ENCODE measurements at places on chromosomes 6 and 20.

- no peak for DNase-seq
Observed at GRCh38 chr6:89596484-89596883, 42.1 kb downstream of the LYRM2 start.

DNA sequence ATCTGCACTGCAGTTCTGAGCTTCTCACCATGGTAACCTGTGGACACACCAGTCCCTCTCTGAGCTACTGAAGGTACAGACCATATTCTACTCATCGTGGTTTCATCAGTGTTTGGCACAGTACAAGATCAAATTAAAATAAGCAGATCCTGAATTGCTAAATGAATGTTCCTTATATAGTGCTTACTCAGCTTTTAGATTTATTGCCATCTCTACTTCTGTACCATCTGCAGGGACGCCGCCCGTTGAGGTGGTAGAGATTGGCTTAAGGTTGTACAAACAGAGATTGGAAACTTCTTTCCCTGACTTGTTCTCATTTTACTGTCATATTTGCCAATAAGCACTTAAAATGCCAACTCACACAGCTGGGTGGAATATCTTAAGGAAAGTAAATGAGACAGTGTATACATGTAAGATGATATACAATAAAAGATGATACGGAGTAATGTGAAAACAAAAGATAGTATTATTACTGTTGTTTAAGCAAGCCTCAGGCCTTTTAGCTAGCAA lies 223.4 kb upstream of the FOXQ1 start:
- DNase-seq, result no peak

GRCh38 chr20:7497985-7498384 lies 442.3 kb downstream of the HAO1 start:
- DNase-seq, result no peak

- no peak for DNase-seq
Observed at GRCh38 chr6:52373151-52373690, 11.3 kb downstream of the PAQR8 start.

DNA sequence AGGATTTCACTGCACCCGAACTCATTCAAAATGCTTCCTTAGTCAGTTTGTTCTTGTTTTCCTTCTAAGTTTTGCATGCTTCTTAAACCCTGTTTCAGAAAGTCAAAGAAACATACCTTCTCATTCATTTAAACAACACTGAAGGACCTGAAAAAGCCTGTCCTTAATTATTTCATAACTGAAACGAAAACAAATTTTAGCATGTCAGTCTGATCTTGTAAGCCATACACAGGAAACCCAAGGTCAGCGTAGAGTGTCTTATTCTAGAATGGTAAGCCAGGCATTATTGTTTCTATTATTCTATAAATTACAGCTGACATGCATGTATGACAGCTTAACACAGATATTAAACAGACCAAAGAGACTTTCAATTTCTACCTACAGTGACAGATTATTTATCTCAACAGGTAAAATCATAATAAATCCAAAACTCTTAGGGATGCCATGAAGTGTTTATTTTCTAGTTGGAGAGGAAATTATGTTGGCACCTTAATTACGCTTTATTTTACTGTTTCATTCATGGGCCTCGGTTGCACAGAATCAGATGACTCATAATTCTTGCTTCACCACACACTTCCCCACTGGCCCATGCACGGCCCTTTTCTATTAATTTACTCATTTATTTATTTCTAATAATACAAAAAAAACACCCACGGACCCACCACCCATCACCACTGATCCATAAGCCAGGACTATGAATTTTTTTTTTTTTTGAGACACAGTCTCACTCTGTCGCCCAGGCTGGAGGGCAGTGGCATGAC lies 39.3 kb upstream of the DUSP22 start:
- no peak for DNase-seq

GRCh38 chr6:118815495-118815894 lies 78.5 kb upstream of the ASF1A start:
- DNase-seq, result no peak

- DNase-seq, result peak; percentile 48
Observed at GRCh38 chr6:96626759-96627364, 63.9 kb downstream of the FHL5 start.

- DNase-seq, result no peak
Observed at GRCh38 chr6:99341862-99342455, 7.5 kb downstream of the FAXC start.

DNA sequence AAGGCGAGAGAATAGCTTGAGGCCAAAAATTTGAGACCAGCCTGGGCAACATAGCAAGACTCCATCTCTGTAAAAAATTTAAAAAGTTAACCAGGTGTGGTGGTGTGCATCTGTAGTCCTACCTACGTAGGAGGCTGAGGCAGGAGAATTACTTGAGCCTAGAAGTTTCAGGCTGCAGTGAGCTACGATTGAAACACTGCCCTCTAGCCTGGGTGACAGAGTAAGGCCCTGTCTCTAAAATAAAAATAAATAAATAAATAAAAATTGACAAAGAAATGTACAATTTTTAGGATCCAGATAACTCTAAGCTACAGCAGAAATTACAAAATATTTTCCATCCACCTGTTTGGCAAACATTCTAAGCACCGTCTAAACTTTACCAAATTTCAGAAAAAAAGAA lies 941.0 kb upstream of the ADGRB3 start:
- no peak for DNase-seq

GRCh38 chr20:37522260-37523011 lies 1.4 kb downstream of the NNAT start:
- peak; percentile 42 for DNase-seq

GRCh38 chr6:48388044-48388443 lies 277.0 kb upstream of the PTCHD4 start:
- no peak for DNase-seq

DNA sequence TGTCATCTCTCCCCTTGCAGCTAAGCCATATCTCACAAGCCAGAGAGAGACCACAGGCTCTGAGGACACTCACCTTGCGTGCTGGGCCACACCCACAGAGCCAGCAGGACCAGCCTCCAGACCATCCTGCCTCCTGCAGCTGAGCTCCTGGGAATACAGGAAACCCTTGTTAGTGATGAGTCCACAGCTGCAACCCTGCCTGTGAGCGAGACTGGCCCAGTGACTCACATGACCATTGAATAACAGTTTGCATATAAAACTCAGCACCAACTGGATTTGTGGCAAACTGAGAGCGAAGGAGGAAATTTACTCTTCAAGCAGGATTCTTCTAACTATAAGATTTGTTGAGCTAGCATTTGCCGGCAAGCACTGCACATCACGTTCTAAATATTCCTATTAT lies 3.0 kb downstream of the THBS2 start:
- DNase-seq, result no peak

DNA sequence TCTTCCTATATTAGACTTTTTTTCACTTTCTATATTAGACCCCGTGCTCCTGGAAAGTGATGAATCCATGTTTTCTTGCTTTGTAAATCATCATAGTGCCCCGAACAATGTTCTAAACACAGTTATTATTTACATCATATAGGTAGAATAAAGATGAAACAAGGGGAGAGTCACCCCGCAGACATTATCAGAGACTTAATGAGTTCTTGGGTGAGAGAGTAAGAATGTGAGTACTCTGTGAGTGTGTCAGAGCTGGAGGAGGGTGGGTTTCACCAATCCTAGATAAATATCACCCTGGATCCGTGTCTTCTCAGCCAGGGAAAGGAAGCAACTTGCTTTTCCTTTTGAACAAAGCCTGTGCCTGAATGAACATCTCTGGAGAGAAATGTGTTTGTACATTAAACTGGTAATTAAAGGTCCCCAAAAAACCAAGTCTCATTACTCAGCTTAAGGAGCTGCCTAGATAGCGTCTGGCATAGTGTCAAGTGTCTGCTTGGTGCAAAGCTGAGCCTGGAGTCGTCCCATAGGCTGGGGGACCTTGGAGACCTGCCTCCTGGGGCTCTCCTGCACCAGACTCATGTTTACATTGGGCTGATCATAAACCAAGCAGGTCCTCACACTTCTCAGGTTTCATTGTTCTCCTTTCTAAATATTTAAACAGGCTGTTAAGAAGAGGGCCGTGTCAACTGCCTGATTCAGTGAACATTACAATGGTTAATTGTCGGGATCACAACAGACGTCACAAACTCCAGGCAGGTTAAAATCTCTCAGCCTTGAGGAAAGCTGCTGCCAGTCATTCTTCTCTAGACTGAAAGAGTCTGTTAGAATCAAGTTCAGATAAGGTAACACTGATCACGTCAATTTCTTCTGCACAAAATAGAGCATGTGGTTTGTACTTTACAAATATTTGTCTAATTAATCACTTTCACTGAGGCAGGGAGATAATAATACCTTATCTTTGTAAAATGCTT lies 179.7 kb upstream of the MYLIP start:
- DNase-seq, result peak; percentile 96

GRCh38 chr20:57592263-57593092 lies 27.7 kb downstream of the ZBP1 start:
- DNase-seq, result no peak

DNA sequence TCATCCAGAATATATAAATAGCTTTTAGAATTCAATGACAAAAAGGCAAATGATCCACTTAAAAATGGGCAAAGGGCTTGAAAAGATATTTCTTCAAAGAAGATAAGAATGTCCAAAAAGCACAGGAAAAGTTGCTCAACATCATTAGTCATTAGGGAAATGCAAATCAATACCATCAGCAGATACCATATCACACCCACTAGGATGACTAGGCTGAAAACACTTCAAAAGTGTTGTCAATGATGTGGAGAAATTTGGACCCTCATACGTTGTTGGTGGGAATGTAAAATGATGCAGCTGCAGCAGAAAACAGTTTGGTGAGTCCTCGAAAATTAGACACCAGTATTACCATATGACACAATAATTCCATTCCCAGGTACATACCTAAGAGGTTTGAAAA lies 303.6 kb upstream of the SLC35B3 start:
- DNase-seq, result no peak

DNA sequence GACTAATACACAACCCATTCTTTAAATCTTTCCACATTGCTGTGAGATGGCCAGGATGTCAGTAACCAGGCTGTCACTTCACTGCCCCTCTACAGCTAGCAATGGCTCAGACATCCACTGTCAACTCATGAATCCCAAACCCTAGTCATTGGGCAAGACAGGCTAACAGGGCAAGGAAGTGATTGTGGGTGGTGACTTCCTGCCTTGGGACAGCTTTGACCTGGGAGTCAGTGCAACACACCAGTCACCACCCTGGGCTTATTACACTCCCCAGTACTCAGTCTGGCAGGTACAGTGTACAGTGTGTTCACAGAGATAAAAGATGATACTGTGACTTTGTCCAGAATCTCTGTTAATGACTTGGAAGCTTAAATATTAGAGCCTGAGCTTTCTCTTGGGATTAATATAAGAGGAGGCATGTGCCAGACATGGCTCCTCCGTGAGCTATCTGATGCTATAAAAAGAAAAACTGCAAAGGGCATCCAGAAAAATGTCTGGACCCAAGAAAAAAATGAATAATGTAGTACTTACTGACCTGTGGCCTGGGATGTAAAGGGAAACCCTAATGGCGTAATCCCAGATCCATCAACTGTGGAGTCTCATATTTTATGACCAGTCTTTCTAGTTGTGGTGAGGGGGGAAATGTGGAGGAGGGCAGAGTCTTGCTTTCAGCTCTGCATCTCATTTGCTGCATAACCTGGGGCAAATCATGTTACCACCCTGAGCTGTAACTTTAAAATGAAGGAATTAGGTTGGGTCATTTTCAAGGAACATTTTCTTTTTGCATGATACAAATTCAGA lies 244.4 kb downstream of the SLC24A3 start:
- no peak for DNase-seq

DNA sequence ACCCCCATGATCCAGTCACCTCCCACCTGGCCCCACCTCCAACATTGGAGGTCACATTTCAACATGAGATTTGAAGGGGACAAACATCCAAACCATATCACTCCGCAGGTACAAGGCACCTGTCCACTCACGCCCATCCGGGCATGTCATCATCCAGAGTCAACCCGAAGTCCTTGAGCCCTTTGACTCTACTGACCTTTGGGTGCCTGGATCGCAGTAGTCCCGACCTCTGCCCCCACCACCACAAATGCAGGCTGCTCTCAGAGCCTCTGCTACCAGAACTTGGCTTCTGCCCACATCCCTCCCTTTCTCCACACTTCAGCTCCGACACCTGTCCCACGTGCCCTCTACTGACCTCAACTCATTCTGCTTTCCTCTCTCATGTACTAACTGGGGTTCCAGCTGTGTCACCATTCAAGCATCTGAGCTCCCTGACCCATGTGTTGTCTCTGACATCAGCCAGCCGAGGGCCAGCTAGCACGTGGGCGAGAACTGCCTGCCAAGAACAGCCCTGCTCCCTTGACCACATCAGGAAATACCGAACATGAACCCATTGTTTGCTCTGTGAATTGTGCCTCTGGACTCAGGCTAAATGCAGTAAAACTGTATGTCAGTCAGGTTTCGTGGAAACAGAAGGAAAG lies 498.3 kb upstream of the SULF2 start:
- no peak for DNase-seq

DNA sequence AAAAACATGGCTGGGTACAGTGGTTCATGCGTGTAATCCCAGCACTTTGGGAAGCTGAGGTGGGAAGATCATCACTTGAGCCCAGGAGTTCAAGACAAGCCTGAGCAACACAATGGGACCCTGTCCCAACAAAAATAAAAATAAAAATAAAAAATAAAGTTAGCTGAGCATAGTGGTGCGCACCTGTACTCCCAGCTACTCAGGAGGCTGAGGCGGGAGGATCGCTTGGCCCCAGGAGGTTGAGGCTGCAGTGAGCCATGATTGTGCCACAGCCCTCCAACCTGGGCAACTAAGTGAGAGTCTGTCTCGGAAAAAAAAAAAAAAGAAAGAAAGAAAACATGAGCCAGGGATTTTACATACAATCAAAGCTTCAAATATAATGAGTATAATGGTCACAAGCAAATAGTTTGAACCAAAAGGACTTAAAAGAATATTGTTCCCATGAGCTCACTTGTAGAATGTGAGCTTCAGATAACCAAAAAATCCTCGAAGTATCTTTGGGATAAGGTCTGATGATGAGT lies 31.1 kb downstream of the RANBP9 start:
- no peak for DNase-seq

DNA sequence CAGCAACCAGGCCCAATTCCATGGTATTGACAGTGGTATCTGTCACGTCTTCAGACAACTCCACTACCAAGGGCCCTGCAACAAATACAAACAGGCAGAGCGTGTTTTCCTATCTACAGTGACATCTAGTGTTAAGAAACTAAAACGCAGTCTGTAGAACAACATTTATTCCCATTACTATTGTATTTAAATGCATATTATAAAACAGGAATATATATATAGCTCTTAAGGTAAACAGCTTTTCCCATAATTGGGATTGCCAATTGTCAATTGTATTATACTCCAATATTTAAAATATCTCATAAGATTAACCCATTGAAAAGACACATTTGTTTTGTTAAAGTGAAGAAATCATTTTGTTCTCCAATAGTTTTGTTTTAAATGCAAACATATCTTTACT lies 97.2 kb downstream of the KIF16B start:
- DNase-seq, result no peak

Measured in NCI-H2171 (cell line).